ENCODE measurements at places on chromosomes 4 and X.

- no peak for DNase-seq
Measured at GRCh38 chrX:67717571-67717970, 173.8 kb downstream of the AR start.

DNA sequence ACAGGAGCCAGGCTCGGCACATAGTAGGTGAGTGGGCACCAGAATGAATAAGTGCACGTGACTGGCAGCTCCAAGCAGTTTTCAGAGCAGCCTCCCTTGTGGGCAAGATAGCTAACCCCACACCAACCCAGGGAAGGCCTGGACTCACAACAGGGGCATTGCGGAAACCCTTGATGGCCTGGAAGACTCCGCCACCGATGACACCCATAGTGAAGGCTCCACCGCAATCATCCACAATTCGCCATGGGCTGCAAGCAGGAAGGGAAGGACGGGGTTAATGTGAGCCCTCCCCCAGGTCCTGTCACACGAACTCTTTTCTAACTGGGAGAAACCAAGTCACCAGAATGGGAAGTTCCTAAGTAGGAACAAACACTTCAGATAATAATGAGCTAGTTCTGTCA lies 957 bp downstream of the TIMM17B start:
- DNase-seq = no peak

- DNase-seq = no peak
Measured at GRCh38 chr4:165628572-165628971, 244.5 kb upstream of the TLL1 start.

DNA sequence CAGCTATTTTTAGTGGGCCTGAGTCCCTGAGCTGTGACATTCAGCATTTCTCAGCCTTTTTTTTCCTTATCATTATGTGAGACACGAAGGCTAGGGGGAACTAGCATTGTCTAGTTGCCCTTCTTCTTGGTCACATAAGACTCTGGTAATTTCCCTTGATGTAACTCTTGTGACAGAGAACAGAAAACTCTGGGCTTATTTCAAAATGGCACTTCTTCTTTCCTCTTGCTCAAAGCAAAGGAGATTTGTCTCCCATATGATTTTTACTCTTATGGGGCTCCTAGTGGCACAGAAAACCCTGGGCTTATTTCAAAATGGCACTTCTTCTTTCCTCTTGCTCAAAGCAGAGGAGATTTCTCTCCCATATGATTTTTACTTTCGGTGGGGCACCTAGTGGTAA lies 14.7 kb downstream of the ATXN3L start:
- no peak for DNase-seq

DNA sequence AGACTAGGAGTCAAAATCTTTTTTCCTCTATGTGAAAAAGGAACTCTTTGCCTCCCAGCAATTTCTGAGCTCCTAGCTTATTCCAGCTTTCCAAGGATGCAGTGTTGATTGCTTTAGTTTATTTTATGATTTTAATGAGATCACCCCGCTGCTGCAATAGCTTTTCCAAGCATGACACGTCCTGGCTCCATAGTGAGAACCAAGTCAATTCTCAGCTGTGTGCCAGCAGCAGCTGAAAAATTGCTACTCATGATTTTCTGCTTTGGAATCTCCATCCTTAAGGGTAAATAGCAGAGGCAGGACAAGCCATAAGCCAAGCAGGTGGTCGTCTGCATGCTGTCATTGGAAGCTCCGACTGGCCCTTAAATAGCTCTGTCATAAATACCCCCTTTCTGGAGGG lies 64.5 kb downstream of the FTHL17 start:
- DNase-seq = no peak

GRCh38 chrX:96843566-96843965 lies 40.1 kb upstream of the RPA4 start:
- no peak for DNase-seq

GRCh38 chr4:159252491-159252890 lies 149.6 kb downstream of the RAPGEF2 start:
- DNase-seq = no peak

DNA sequence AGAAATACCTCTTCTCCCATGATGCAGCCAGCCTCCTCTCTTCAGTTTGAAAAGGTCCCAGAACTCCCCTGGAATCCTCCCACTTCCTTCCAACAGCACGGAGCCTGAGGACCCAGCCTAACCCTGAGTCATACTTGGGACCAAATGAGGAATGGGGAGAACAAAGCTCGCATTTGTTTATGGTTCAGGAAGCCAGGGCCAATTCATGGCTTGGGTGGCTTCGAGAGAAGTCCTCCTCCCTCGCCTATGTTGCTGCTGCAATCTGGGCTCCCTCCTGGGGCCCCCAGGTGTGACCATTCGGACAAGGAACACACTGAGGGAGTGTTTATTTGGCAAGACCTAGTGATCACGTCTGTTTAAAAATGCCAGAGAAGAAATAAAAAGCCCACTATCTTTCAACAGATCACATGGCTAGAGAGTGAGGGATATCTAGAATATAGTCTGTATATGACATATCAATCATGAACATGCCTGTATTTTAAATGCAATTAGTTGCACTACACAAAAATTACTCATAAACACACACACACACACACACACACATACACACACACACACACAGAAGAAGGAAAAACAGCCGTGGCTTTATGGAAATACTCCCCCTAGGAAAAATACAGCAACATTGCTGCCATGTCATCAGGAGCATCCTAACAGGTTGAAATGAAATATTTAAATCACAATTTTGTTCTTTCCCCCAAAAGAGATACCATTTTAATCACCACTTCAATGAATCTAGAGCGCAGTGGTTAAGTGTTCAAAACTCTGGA lies 155.7 kb upstream of the MAP3K15 start:
- no peak for DNase-seq

DNA sequence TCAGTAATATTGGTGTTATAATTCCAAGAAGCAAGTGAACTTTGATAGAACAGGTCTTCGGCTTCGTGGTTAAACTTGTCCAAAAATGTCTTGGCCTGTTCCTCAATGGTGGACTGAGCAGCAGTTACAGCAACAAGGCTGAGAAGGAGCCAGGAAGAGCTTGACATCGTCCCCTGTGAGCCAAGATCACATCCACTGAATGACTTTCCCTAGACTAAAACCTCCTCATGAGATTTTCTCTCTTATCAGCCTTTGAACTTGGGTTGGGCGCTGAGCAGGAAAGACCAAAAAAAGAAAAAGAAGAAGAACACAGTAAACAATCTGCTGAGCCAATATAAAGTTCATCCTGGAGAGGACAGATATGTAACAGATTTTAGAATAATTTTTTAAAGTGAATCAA lies at the start of gene ACE2:
ACE2 (minus strand) TSS at position 216 of the 400 bp plus-strand sequence; CDS start at position 167, 49 bp downstream.
- no peak for DNase-seq

DNA sequence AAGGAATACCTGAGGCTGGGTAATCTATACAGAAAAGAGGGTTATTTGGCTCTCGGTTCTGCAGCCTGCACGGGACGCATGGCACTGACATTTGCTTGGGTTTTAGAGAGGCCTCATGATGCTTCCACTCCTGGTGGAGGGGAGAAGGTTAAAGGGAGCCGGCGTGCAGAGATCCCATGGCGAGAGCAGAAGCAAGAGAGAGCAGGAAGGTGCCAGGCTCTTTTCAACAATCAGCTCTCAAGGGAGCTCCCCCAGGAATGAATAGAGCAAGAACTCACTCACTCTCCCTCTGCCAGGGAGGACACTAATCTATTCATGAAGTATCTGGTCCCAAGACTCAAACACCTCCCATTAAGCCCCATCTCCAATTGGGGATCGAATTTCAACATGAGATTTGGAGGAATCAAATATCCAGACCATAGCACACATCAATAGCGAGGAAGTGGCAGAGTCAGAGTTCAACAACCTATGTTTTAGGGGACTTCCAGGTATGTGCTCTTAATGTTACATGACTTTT lies 109.8 kb downstream of the SORBS2 start:
- DNase-seq = no peak

DNA sequence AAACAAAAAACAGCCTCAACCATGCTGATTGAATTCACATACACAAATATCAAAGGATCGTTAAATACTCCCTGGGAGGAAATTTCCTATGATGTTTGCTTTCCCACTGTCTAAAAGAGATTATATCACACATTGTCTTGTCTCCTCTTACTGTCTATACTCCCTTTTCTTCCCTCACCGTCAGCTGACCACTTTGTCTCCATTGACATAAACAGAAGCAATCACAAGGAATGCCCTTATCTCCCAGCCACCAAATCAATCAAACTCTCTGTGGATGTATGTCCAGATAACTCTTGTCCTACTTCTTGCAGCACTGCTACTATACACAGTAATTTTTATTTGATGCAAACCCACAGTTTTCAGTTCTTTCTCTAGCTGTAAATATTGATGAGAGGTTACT lies 12.2 kb upstream of the NUDT9 start:
- no peak for DNase-seq

- DNase-seq = no peak
Measured at GRCh38 chr4:94668724-94669123, 89.0 kb upstream of the BMPR1B start.

- DNase-seq = no peak
Measured at GRCh38 chr4:128524311-128524710, 236.7 kb upstream of the PGRMC2 start.

GRCh38 chr4:42488114-42488513 lies 90.8 kb downstream of the SHISA3 start:
- no peak for DNase-seq

DNA sequence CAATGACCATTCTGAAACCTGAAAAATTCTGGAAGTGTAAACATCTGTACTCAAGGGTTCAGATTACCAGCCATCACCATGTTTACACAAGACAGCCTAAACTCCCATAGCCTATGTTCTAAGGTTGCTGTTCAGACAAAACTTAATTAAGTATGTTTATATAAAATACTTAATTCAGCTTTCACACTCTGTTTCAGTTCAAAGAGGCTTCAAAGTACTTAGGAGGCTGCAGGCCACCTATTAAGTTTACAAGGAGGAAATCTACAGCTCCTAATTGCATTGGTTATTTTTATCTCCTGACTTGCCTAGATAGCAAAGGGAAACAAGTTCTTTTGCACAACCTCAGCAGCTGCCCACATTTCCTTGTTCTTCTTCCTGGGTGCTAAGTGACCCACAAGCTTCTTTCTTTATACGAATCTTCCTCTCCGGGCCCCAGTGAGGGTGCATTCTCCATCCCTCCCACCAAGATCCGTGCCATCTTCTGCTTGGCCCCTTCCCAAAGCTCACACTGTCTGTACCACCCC lies 2.0 kb downstream of the GAK start:
- DNase-seq = no peak
